Left renal cortex interstitium (tissue), 4 donors: ENCODE measurements at places on chromosomes 3 and 15.

DNA sequence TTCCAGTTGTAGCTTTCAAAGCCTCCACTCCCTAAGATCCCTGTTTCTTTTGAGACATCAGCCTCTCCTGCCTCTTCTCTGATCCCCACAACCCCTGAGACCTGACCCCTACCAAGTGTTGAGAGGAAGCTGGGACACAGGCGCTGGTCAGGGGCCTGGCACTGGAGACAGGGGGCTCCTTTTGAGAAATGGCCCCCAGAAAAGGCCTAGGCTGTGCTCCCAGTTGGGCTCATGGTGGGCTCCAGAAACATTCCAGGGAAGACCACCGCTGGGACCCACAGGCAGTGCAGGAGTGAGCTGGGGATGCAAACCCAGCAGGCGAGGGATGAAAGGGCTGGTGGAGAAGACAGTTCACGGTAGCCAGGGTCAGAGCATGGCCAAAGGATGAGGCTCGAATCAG, 16.6 kb downstream of the SSUH2 start:
- DNase-seq: no peak

DNA sequence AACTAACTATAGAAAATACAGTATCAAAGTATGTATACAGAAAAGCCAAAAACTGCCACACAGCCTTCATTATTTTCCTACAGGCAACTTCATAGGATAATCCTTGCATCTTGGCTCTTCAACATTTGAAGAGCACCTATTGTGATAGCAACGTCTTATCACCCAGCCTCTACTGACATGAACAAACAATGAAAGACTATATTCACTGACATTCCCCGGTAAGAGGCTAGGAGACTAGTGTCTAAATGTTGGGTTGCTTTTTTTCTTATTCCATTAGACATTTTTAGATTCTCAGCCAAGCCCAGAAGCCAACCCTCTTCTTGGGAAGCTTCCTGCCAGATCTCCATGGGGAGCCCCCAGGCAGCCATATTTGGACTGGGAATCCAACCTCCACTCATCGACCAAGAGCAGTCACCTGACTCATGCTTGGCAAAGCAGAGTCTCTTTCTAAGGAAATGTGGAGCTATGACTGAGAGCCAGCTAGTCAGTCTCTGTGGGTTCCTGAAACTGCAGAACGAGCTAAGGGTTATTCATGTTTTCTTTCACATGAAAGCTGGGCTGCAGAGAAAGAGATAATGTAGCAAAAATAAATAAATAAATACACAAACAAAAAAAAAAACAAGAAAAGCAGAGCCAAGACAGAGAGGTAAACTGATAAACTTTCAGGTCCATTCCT, 227.5 kb downstream of the MAGI1 start:
- no peak for DNase-seq

- no peak for DNase-seq
These were observed 60.9 kb upstream of the ITGA11 start for GRCh38 chr15:68492855-68493254.

DNA sequence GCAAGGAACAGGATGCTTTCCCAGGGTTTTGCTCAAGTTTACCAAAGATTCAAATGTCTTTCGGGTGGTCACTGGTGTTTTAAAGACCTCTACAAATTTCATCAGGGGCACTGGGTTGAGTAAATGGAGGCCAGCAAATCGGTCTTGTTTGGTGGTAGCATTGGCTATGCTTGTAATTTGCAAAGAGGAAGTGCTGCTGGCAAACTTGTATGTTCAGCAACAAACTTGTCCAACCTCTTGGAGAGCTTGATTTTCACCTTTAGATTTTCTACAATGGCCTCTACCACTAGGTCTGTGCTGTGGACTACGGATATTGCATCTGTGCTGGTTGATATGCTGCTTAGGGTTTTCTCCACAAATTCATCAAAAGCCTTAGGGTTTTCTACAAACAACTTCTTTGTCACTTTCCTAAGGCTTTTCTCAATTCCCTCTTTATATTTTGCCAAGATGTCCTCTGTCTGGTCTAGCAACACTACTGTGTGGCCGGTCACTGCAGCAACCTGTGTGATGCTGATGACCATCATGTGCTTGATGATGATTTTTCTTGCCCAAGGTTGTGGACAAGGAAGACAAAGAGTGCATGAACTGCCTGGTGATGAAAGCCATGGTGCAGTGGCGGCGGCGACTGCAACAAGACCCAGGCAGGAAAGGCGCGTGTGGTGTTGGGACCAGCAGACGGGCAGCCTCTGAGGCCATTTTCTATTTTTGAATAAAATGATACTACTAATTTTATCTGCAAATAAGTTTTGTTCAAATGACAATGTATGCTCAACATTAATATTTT, 50.8 kb downstream of the RFX7 start:
- DNase-seq: no peak

GRCh38 chr3:170128977-170129431, 52.5 kb downstream of the PHC3 start:
- no peak for DNase-seq

DNA sequence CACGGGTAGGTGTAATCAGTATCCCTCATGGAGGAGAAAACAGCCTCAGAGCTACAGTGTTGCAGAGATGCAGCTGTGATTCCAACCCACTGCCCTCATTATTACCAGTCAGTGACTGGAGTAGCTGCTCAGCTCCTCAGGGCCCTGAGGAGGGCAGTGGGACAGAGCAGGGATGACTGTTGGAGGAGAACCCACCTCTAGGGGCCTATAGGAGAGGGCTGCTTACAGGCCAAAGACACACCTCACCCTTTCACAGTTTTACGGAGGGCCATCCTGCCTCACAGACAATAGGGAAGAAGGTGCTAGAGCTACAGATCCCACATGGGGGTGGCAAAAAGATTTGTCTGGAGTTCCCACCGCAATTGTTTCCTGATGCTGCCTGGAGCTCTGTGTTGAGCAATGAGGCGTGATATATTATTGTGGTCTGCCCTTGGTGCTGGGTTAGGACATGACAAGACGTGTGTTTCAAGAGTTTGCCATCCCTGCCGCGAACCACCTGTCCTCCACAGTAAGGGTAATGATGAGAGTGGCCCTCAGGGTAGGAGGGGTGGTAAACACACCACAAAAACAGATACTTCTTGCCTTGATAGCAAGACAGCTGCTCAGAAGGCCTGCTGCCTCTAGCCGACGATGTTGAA, 140.5 kb upstream of the TPM1 start:
- no peak for DNase-seq

GRCh38 chr3:45978006-45978761, 17.4 kb downstream of the FYCO1 start:
- no peak for DNase-seq

- no peak for DNase-seq
These were observed 12.2 kb downstream of the ZIC1 start for GRCh38 chr3:147421184-147421912.

DNA sequence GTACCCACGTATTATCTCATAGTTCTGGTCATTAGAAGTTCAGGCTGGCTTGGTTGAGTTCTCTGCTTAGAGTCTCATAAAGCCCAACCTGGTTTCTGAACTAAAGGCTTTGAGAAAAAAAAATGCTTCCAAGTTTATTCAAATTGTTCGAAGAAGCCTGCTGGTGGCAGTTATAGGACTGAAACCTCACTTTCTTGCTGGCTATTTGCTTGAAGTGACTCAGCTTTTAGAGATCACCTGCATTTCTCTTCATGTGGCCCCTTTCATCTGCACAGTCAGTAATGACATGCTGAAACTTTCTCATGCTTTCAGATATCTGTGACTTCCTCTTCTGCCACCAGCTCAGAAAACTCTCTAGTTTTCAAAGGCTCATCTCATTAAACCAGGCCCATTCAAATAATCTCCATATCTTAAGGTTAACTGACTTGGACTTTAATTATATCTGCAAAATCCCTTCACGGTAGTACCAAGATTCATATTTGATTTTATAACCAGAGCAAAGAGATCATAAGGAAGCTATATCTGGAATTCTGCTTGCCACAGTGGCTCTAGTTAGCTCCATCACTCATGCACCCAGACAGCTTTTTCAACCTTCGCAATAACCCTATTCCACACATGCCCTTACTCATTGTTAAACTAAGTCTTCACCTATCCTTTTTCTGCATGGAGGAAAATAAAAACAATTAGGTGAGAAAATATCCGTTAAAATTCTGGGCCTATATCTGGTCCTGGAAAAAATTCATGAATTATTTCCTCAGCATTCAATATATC, 433.8 kb upstream of the CBLB start:
- DNase-seq: no peak

GRCh38 chr15:74525945-74526344, 15.1 kb upstream of the ARID3B start:
- no peak for DNase-seq

- DNase-seq: no peak
These were observed 85.6 kb downstream of the MCF2L2 start for GRCh38 chr3:183342824-183343223.

GRCh38 chr3:76470285-76470684, 569.6 kb upstream of the ROBO2 start:
- no peak for DNase-seq

DNA sequence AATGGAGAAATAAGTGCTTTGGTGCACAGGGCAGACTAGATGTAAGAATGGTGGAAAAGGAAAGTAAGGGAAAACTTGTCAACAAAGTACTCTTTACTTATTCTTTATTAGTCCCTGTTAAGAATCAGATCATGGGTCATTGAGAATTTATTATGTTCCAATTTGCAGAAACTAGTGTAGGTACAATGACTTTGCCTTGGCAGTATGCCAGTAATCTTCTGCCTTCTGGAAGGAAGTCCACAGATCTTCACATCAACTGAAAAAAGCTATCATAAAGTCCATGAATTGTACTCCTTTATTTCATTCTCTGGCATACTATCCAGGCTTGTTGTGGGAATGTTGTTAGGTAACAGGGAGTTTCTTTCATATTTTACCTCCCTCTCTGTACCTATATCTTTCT, 88.2 kb upstream of the FLNB start:
- no peak for DNase-seq

DNA sequence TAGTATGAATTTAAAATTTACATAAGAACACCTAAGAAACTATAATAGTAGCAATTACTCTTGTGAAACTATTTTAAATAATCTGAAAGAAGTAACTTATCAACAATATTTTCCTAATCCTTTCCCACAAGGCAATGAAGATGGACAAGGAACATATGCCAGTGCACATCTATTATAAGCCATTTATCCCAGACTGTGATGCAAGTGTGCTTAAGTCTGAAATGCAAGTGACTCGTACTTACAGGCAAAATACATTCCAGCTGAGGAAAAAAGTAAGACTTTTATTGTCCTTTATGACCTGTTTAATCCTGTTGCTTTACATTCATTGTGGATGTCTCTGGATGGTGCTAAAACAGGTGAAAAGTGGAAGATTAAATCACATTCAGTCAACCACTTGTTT, 709.4 kb downstream of the ZNF385D start:
- no peak for DNase-seq

DNA sequence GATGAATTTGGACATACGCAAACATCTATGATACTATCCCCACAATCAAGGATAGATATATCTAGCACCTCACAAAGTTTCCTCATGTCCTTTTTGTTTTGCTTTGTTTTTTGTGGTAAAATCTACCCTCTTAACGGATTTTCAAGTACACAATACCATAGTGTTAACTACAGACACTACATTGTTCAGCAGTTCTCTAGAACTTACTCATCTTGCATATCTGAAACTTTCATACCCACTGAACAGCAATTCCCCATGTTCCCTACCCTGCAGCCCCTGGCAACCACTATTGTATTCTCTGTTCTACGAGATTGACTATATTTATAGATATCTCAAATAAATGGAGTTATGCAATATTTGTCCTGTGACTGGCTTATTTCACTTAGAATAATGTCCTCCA, 58.1 kb upstream of the TJP1 start:
- DNase-seq: no peak

DNA sequence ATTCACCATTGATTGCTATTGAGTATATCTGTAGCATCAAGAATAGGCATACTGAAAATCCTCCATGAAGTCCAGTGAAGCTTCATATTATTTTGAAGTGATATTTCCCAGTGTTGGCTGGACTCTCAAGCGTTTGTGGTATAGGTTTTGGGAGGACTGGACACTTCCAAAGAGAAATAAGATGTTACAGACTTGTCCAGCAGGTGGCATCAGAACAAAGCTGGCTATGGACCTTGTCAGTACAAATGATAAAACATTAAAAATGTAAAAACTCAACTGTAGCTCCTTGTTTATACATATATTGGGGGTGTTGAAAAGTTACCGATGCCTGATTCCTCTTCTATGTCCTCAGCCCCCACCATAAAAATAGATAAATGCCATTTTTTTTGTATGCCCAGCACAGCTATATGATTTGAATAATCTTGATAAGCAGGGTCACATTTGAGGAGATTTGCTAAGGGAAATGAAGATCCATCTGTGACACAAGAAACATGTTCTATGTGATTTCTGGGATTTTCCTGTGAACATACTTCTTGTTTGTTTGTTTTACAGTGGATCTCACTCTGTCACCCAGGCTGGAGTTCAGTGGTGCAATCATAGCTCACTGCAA, 54.5 kb upstream of the GOLGA6B start:
- peak; percentile 13 for DNase-seq

DNA sequence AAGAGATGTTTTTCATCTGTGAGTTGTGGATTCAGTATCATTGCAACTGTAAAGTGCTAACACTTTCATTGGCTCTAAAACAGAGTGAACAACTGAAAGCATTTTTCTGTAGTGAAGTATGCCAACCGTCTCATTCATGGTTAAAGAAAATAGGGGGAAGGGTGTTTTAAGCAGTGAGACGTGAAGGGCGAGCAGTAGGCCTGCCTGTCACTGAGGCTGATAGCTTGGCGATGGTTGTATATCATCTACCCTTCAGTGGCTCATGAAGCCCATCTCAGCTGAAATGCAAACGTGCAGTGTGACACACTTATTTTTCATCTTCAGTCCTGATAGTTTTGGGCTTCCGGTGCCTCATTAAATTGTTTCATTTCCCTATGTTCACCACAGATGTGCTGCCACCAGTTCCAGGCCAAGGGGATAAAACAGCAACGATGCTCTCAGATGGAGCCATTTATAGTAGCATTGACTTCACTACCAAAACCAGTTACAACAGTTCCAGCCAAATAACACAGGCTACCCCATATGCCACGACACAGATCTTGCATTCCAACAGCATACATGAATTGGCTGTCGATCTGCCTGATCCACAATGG, 562.0 kb downstream of the ROBO2 start:
- DNase-seq: no peak

DNA sequence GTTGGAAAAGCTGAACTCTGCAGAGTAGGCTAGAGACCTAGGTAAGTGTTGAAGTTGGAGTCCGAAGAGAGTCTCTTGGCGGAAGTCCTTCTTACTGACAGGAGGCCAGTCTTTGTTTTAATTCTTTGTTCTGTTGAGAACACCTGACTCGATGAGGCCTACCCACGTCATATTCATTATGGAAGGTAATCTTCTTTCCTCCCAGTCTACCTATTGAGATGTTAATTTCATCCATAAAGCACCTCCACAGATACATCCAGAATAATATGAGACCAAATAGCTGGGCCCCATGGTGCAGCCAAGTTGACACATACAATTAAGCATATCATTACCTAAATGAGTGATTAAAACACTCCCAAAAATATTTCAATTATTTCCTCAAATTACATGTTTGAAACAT, 515.5 kb downstream of the CADM2 start:
- DNase-seq: no peak

- no peak for DNase-seq
These were observed 52.6 kb downstream of the BTD start for GRCh38 chr3:15654127-15654526.

GRCh38 chr3:99049164-99049563, 147.7 kb upstream of the DCBLD2 start:
- no peak for DNase-seq
